Body of pancreas (tissue), 4 donors: ENCODE measurements at places on chromosomes 16 and 17. TPM values are rescaled to one million over a fixed set of nuclear protein-coding genes. Genes with fewer than 3 reads are reported as not detected.

KRTAP1-5 gene
- not detected for total RNA-seq

CCL17 gene
- not detected for total RNA-seq

KIF18B gene
- 0.26 TPM for total RNA-seq

TPSD1 gene
- total RNA-seq = 1.6 TPM

- no peaks in the 10 kb centered on the region for H3K36me3 ChIP-seq
- DNase-seq = no peak
- H3K27ac ChIP-seq = no peak overlapping the region
- no peaks in the 10 kb centered on the region for H3K4me1 ChIP-seq
Measured at GRCh38 chr16:8194794-8195193, 395.5 kb downstream of the TMEM114 start.

DNA sequence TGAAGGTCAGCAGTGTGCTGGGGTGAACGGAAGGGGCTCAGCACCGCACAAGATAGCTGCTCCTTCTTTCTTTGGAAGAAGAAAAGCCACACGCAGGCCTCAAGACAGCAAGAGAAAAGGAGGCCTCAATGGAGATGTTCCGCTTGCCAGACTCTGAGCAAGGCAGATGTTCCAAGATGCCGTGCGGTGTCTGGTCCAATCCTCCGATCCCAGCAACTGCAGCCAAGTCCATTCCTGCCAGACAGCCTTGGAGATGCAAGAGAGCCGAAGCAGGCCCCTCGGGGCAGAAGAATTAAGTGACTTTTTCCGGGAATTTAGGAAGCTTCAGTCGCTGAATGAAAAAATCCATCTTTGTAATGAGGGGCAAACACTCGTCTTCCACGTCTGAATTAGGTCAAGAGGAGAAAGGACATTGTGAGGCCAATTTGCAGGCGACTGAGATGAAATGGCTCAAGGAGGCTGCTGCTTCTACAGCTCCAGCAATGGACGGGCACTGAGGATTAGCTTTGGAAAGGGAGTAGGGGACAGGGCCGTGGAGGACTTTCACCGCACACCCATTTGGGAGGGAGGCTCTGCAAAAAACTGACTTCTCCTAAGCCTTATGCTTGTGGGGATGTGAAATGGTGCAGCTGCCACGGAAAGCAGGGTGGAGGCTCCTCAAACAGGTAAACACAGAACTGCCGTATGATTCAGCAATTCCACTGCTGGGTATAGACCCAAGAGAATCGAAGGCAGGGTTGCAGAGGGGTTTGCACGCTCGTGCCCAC lies 44.7 kb downstream of the RPH3AL start:
- H3K4me3 ChIP-seq = no peak overlapping the region
- DNase-seq = peak; percentile 43
- H3K4me1 ChIP-seq = peaks cover 36% of the 10 kb centered on the region
- H3K27ac ChIP-seq = no peak overlapping the region
- H3K27me3 ChIP-seq = no peaks in the 10 kb centered on the region

DNA sequence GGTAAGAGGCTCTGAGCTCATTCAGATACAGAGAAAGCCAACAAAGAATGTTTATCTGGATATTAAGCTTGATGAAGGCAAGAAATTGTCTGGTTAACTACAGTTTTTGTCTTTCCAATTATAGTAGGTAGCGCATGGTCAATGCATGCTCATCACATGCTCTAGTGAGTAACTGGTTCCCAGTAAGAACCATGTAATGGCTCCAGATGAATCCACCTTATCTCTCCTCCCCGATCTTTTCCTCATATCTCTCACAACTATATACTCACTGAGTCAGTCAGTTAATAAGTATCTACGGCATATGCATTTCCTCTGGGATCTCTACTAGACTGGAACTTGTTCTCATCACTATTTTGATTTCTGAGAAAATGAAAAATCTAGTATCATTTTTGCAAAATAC lies 340.7 kb upstream of the DYNLRB2 start:
- H3K4me3 ChIP-seq = no peak overlapping the region
- no peaks in the 10 kb centered on the region for H3K4me1 ChIP-seq
- no peak overlapping the region for H3K27ac ChIP-seq
- H3K27me3 ChIP-seq = no peaks in the 10 kb centered on the region
- DNase-seq = no peak

DNA sequence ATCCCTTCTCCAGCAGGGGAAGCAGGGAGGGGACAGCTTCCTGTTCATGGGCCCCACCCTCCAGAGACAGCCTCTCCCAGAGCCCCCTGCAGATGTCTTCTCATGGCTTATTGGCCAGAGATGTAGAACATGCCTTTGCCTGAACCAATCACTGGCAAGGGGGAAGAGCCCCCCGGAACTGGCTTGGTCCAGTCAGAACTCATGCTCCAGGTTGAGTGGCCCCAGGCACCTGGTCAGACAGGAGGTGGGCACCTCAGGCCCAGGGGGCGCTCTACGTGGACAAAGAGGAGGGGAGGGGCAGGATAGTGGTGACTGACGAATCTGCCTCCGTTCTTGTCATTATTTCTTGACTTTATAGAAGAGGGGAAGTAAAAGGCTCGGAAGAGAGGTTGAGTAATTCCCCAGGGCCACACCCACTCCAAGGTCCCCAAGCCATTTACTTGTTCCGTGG lies 23.6 kb downstream of the RAB11FIP4 start:
- no peaks in the 10 kb centered on the region for H3K27me3 ChIP-seq
- H3K36me3 ChIP-seq = no peaks in the 10 kb centered on the region
- H3K4me3 ChIP-seq = no peak overlapping the region
- no peak for DNase-seq
- H3K4me1 ChIP-seq = no peaks in the 10 kb centered on the region
- H3K27ac ChIP-seq = no peak overlapping the region

DNA sequence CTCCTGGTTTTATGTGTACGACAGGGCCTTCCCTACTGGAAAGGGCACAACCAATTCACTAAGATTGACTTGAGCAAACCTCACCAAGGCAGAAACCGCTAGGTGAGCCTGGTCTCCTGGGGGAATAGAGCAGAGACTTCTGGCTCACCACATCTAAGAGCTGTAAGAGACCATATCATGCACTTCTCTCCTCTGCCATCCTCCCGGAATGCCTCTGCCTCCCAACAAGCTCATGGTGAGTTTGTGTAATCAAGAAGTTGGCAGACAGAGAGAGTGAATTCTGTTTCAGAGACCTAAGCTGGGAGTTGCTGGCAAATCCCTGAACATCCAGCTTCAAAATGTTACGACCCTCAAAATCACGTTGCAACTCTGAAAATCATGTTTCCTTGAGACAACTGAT lies 154.8 kb downstream of the SLC39A11 start:
- no peak for DNase-seq
- H3K36me3 ChIP-seq = no peaks in the 10 kb centered on the region
- no peaks in the 10 kb centered on the region for H3K4me1 ChIP-seq
- no peak overlapping the region for H3K27ac ChIP-seq
- no peak overlapping the region for H3K4me3 ChIP-seq

- H3K27me3 ChIP-seq = no peaks in the 10 kb centered on the region
- no peak overlapping the region for H3K27ac ChIP-seq
- H3K36me3 ChIP-seq = no peaks in the 10 kb centered on the region
Measured at GRCh38 chr17:15112846-15113617, 152.1 kb downstream of the PMP22 start.

DNA sequence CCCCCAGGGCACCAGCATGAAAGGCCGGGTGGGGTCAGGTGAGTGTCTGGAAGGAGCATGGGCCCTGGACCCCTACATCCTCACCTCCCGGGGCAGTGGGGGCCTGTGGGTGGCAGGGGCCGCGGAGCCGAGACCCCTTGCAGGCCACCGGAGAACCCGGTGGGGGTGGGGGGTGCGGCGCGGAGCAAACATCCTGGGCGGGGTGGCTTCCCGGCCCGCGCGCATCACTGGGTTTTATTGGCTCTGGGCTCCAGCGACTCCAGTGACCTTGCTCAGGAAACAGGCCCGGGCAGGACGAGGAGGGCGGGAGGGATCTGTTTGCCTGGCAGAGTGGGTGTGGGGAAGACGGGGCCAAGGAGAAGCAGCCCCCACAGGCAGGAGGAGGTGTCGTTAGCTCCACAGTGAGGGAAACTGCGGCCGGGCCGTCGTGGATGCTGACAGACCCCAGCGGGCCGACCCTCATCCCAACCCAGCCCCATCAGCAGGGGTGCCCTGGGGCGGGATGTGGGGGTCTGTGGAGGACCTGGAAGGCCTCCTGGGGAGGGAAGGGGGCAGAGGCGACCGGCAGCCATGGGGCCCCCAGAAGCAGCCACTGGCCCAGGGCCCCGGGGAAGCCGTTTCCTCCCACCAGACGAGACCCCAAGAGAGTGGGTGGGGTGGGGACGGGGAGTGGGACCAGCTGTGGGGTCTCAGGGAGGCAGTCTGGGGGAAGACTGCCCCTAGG lies 10.6 kb downstream of the SSTR5 start:
- no peak overlapping the region for H3K27ac ChIP-seq
- no peak overlapping the region for H3K4me3 ChIP-seq
- peaks cover 40% of the 10 kb centered on the region for H3K27me3 ChIP-seq
- no peak for DNase-seq

DNA sequence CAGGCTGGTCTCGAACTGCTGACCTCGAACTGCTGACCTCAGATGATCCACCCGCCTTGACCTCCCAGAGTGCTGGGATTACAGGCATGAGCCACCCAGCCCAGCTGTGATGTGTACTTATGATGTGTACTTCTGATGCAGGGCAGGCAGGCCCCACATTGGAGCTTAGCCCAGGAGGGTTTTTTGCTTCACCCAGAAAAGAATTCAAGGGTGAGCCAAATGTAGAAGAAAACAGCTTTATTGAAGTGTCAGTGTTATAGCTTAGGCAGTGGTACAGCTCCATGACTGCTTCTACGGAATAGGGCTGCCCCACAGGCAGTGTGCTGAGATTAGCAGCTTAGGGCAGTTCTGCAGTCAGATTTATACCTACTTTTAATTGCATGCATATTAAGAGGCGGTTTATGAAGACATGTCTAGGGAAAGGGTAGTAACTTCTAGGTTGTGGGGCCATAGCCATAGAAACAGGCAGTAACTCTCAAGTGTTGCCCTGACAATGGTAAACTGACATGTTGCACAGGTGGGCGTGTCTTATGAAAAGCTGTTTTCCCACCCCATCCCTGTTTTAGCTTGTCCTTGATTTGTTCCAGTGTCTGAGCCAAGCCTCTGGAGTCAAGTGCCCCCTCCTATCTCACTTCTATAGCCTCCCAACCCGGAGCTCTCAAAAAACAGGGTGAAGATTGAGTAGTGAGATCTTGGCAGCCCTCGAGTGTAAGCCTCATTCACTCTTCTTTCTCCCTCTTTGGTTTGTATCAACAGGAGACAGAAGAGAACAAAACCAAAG lies 24.1 kb upstream of the POLR3E start:
- H3K4me1 ChIP-seq = no peaks in the 10 kb centered on the region
- DNase-seq = no peak
- H3K4me3 ChIP-seq = no peak overlapping the region
- H3K27me3 ChIP-seq = no peaks in the 10 kb centered on the region

DNA sequence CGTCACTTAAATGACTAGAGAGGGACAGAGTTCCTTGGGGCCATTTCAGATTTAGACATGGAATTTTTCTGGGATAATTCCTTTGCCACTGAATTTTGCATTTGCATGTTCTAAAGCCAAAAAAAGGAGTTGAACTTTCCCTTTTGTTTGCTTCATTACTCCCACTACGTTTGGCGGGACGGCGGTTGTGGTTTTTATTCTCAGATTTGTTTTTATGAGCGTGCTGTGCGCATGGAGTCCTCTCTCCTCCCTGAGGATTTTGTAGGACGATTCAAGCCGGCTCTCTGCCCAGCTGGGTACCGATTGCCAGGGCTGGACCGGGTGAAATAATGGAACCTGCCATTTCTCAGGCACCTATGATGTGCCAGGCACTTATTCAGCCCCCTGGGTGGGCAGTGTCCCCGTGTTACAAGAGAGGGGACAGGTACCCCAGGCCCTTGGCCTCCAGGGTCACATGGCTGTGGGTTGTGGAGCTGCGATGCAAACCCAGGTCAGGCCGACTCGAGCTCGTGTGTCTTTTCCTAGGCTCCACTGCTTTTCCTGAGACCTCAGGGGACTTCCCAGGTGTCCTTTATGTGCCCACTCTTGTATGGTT lies 18.8 kb downstream of the CMIP start:
- H3K27me3 ChIP-seq = no peaks in the 10 kb centered on the region
- no peaks in the 10 kb centered on the region for H3K36me3 ChIP-seq
- no peak overlapping the region for H3K27ac ChIP-seq
- DNase-seq = no peak

- H3K4me3 ChIP-seq = no peak overlapping the region
- H3K36me3 ChIP-seq = no peaks in the 10 kb centered on the region
- DNase-seq = no peak
- H3K27me3 ChIP-seq = no peaks in the 10 kb centered on the region
- no peaks in the 10 kb centered on the region for H3K4me1 ChIP-seq
Measured at GRCh38 chr16:78407191-78407590, 307.7 kb downstream of the WWOX start.

DNA sequence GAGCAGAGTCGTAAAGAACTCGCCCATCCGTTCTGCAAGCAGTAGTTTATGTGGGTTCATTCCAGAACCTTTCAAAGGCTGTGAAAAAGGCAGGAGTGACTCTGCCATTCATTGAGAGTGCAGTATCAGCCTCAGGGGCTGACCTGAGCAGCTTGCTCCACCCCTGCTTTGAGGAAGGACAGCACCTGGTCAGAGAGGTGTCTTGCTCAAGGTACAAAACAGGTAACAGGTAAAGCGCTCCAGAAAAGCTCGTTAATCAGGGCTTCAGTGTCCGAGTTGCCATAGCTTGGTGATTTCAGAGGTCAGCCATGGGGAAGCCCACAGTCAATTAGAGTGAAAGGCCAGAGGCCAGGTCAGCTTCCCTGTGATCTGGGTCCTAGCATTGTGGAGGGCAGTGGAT lies 251.1 kb downstream of the ABCC12 start:
- no peak overlapping the region for H3K27ac ChIP-seq
- no peaks in the 10 kb centered on the region for H3K4me1 ChIP-seq
- no peaks in the 10 kb centered on the region for H3K36me3 ChIP-seq
- H3K4me3 ChIP-seq = no peak overlapping the region
- H3K27me3 ChIP-seq = no peaks in the 10 kb centered on the region
- DNase-seq = no peak

DNA sequence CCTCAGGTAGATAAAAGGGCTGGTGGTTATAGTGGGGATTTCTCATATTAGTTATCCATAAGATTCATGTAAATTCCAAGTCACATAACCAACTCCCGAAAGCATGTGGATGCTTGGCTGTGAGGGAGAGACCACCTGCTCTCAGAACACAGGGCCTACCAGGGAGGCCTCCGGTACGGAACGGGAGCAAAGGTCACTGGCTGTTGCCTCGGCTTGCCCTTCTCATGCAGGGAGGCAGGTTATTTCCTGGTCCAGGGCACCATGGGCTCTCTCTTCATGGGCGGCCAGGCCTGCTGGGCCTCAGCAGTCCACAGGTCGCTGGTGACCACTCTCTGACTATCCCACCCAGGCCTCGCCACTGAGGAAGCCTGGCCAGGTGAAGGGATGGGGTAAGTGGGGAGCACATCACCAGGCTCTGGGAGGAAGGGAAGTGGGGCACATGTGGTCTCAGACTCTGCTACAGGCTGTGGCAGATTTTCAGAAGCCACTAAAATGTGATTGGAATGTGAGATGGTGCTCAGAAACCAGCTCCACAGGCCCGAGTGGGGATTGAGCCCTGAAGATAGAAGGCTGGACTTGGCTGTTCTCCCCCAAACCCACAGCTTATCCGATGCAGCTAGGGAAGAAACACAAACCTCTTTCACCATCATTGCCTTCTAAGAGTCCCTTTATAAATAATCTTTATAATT lies 45.4 kb downstream of the HNF1B start:
- H3K27me3 ChIP-seq = no peaks in the 10 kb centered on the region
- H3K27ac ChIP-seq = no peak overlapping the region
- H3K4me1 ChIP-seq = peaks cover 34% of the 10 kb centered on the region
- H3K36me3 ChIP-seq = peaks cover 13% of the 10 kb centered on the region
